ENCODE measurements at places on chromosomes 3 and 15.

GRCh38 chr15:42858999-42859789, 61.4 kb downstream of the TTBK2 start:
- DNase-seq: no peak

- DNase-seq: no peak
Observed at GRCh38 chr3:129417326-129417725, 11.1 kb downstream of the EFCAB12 start.

DNA sequence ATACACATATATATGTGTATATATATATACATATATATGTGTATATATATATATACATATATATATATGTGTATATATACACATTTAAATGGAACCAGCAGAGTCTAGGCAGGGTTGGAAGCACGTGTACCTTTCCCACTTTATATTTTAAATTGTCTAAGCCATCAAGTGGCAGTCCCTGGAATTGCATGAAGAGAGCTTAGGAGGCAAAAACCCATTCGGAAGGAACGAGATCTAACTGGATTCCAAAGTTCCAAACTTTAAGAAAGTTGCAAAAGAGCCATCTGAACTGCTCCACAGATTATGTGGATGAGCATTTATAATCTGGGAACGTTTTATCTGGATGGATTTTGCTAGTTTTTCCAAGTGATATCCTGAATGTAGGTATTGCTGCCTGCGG, 186.5 kb downstream of the FOXP1 start:
- no peak for DNase-seq

- DNase-seq: no peak
Observed at GRCh38 chr3:183812761-183813445, 12.5 kb downstream of the MAP6D1 start.

Measured in activated CD4-positive, CD25-positive, alpha-beta regulatory T cell treated with anti-CD3 and anti-CD28 coated beads, Interleukin-2, amount 50 U/mL, for 16 hours (primary cell).